Activated CD8-positive, alpha-beta memory T cell treated with anti-CD3 and anti-CD28 coated beads, Interleukin-2, amount 50 U/mL, for 4 hours (primary cell): ENCODE measurements at places on chromosomes 4 and X.

- no peak for DNase-seq
Observed at GRCh38 chr4:159400558-159401225, 297.8 kb downstream of the RAPGEF2 start.

DNA sequence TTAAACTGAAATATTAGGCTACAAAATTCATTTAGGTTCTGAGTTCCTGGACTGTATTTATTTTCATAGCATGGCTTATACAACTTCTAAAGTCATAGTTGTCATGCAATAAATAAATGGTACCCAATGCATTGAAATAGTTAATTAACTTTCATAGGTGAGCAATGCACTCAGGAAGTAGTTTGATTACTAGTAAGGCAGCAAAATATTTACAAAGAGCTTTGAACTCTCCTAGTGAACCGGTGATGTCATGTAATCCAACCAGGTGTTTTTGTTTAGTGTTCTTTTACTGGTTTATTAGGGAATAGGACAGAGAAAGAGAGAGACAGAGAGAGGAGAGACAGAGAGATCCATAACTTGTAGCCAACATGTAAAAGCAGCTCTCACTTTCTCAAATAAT is 228.6 kb upstream of the CTSO start:
- DNase-seq = no peak

DNA sequence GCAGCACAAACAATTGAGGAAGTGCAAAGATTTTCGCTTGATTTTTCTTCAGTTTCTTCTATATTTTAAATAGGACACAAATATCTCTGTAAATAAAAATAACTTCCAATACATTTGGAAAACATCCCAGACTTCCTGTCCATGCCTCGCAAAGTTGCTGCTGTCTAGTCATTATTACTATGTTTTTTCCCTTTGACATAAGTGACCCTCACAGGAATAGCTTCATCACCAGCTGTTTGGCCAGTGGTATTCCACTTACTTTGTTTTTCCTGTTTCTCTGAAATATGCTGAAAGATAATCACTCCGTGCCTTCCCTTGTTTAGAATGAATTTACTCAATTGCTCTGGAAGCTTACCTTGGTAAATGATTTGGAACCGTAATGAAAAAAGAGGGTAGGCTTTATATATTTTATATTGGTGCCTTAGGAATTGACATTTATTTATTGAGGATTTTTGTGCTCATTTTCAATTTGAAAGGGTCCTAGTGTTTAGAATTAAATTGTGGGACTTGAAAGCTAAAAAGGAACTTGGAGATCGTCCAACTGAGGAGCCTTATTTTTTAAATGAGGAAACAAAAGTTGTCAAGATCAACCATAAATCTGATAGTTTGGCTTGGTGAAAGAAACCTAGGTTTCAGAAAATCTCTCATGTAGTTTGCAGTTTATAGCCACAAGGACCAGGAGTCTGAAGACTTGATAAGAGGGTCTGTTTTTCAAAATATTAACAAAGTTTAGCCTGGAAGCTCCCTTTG is 65.6 kb downstream of the CDKL5 start:
- DNase-seq = no peak

DNA sequence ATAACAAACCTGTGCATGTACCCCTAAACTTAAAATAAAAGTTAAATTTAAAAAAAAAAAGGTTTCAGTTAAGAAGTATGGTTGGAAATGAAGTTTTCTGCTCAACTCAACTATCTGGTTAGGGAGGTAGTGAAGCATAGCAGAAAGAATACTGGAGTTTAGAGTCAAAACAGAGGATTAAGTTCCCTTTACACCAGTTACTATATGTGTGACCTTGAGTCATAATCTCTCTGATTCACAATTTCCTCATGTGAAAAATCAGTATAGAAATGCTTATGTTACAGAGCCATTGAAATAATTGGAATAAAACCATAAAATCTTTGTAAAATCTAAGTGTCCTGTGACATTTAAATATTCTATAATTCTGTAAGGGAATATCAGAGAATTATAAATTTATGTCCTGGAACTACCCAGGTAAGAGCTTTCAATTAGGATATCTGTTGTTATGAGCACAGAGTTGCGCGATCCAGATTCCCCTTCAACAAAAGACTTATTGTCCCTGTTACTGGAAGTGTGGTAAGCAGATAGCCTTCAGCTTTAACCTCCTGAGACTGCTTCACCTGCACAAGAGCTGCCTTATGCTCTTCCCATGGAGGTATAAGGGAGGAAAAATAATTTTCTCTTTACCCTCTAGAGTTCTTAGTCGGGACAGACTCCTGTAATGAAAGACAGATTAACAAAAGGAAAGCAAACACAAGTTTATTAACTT is 203.8 kb upstream of the NRK start:
- no peak for DNase-seq

- peak; percentile 72 for DNase-seq
Observed at GRCh38 chr4:4575284-4576211, 33.7 kb upstream of the STX18 start.

DNA sequence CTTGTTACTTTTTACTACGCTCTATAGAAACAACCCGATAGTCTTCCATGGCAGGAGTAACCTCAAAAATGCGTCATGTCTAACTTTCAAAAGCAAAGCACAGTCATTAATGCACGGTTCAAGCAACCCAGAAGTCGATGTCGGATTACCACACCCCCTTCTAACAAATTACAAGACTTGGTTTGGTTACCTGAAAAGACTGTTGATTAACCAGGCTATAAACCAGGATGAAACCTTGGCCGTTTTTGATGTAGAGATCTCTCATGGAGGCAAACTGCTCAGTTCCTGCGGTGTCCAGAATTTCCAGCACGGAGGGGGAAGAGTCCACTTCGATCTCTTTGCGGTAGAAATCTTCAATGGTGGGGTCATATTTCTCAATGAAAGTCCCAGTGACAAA is 2.4 kb downstream of the RAP2C start:
- DNase-seq = peak; percentile 14

DNA sequence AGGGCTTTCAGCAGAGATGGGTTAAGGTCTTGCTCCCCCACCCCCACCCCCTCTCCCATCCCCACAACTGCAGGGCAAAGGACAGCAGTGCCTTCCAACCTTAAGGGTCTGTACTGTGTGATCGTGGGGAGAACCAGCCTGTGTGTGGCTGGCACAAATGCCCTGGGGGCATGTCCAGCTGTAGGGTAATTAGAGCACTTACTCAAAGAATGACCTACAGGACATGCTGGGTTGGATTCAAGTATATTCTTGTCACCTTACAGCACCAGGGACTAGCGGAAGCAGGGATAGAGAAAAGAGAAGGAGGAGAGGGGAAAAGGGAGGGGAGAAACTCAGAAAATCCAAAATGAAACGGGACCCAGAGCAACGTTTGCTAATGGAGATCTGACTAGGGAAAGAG is 191.3 kb upstream of the GATB start:
- no peak for DNase-seq

GRCh38 chr4:95563638-95564337 is 15.0 kb upstream of the UNC5C start:
- no peak for DNase-seq

DNA sequence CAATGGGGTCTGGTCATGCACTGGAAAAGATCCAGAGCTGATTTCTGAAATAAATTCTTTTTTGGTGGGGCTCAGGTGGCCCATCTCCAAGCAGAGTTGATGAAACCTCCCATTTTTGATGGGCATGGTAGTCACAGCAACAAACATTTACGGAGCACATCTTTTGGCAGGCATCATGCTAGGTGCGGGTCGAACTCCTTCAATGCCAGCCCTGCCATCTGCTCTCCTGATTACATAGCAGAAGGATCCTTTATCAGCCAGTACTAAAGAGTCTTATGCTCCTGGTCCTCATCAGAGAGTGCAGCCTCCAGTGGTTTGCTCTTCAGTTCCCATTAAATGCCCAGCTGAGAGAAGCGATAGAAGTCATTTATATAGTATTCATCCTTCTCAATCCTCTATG is 121.7 kb downstream of the GRXCR1 start:
- no peak for DNase-seq

- DNase-seq = no peak
Observed at GRCh38 chrX:16119353-16120220, 3.8 kb upstream of the GRPR start.

DNA sequence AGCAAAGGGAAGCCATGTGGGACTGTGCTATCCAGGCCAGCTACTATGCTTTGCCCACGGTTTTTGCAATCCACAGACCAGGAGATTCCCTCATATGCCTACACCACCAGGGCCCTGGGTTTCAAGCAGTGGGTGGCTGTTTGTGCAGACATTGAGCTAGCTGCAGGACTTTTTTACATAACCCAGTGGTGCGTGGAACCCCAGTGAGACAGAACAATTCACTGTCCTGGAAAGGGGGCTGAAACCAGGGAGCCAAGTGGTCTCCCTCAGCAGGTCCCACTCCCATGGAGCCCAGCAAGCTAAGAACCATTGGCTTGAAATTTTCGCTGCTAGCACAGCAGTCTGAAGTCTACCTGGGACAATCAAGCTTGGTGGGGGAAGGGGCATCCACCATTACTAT is 959.9 kb downstream of the FSTL5 start:
- DNase-seq = no peak

DNA sequence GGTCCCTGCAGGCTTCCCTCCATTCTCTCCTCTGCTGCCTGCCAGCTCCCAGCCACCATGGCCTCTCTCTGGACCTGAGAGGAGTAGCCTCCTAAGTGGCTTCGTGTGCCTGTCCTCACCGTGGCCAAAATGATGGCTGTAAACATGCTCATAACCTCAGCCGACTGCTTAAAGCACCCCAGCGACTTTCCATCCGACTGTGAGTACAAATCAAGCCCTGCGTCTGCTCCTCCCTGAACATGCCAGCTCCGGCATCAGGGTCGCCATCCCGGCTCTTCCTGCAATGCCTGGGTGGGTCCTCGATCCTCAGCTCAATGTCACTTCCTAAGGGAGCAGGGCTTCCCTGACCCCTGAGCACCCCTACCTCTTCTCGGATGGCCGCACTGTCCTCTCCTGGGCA is 3.3 kb upstream of the SORCS2 start:
- no peak for DNase-seq

- no peak for DNase-seq
Observed at GRCh38 chr4:132266374-132266773, 882.7 kb upstream of the PCDH10 start.

DNA sequence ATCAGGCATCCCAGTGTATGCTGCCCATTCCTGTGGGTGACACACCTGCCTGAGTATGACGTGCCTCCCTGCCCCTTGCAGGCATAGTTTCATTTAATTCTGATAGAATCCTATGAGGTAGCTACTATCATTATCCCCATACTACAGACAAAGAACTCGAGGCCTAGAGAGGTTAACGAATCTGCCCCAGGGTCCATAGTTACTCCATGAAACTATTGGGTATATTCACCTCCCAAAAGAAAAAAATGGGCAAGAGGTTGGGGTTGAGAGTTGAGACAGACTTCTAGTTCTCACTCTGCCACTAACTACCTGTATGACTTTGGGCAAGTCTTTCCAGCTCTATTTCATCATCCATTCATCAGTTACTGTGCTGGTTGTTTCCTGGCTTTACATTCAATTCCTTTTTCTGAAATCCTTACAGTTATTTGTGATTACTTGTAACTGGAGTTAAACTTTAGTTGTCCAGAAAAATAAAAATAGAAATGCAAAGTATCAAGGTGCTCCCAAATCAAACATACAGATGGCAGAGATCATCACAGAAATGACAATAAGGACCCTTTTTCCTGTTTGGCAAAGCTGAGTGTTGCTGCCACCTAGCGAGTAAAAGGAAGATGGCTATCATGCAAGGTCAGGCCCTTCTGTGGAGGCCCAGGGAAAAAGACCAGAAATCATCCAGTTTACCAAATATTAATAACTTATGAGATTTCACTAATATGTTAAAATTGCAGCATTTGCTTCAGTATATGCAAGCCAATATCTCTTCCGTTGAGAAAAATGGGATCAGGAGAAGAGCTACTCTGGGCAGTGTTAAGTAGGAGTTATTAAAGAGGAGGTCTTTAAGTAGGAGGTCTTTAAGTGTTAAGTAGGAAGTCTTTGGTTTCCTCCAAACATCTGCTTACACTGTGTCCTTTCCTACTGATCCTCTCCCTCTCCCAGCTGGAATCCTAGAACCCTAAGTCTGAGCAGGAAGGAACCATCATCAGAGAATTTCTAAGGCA is 17.1 kb upstream of the MAP7D3 start:
- DNase-seq = peak; percentile 52

GRCh38 chr4:93764639-93765246 is 63.8 kb upstream of the ATOH1 start:
- no peak for DNase-seq

- no peak for DNase-seq
Observed at GRCh38 chr4:11116940-11117339, 311.8 kb downstream of the HS3ST1 start.

- DNase-seq = no peak
Observed at GRCh38 chr4:24984602-24985532, 45.9 kb downstream of the LGI2 start.

DNA sequence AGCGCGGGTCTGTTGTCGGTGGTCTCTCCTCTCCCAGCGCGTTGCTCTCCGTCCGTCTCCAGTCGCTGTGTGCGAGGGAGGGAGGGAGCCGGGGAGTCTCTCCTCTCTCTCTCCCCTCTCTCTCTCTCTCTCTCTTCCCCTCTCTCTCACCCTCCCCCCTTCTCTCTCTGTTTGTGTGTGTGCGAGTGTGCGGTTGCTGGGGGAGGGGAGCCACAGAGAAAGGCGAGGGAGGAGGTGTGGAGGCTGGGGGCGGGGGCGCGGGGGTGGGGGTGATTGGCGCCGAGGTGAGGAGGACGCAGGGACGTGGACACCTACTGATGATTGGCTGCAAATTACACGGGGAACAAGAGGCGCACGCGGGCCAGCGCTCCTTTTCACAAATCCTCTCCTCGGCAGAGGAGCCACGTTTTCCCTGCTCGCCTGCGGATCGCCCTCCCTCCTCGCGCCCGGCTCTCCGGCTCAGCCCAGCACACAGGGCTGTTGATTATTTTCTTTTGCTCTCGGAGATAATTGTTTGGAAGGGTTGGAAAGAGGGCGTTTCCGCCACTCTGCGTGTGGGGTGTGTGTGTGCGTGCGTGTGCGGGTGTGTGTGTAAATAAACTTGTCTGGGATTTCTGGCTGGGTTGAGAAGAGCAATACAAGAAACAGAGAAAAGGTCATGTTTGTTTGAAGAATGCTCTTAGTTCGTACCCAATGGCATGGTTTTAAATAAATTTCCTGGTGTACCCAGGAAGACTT is at the start of gene CXXC4:
Gene CXXC4, minus strand, starts transcription at position 73 of the 738 bp plus-strand sequence. CDS start 3,092 bp downstream, outside the sequence.
- peak; percentile 16 for DNase-seq

DNA sequence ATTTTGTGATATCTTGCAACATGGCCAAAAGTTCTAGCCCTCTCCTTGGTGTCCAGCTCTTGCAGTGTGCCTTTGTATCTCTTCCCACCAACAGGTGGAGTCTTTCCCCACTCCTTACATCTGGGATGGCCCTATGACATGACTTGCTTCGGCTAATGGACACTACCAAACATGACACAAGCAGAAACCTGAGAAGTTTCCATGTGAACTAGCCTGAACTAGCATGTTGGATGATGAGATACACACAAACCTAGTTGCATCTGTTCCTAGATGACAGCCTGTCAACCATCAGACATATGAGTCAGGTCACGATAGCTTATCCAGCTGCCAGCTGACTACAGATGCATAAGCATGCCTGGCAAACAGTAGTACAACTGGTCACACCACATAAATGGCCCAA is 207.5 kb upstream of the FTHL17 start:
- no peak for DNase-seq

GRCh38 chrX:54747733-54748393 is 50.2 kb downstream of the ITIH6 start:
- no peak for DNase-seq

GRCh38 chr4:148211533-148211932 is 230.7 kb downstream of the NR3C2 start:
- no peak for DNase-seq
